ENCODE measurements at places on chromosomes 12 and 14.
A peak's percentile ranks its signal among the peaks of the same experiment; 100 is the strongest.

DNA sequence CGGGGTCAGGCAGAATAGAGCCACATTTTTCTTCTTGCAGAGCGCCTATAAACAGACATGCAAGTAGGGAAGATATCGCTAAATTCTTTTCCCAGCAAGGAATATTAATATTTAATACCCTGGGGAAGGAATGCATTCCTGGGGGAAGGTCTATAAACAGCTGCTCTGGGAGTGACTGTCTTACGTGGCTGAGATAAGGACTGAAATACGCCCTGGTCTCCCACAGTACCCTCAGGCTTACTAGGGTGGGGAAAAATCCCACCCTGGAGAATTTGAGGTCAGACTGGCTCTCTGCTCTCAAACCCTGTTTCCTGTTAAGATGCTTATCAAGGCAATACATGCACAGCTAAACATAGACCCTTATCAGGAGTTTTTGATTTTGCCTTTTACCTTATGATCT lies 262.3 kb downstream of the CEP128 start:
- DNase-seq, result no peak

DNA sequence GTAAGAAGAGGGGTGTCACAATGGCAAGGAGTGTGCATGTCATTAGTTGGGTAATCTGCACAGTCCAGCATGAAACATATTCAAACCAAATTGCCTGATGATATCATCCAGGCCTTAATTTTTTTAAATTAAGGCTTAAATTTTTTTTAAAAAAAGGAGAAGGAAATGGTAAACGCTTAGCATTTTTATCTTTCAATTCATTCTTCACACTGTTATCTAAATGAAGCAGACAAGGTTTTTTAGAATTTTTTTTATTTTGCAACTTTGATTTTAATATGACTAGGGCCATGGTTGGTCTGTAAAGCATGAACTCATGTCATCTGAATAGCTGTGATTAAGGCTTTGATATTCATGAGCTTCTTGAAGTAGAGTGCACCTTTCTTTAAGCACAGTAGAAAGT lies 362.5 kb downstream of the SYT1 start:
- DNase-seq, result no peak

DNA sequence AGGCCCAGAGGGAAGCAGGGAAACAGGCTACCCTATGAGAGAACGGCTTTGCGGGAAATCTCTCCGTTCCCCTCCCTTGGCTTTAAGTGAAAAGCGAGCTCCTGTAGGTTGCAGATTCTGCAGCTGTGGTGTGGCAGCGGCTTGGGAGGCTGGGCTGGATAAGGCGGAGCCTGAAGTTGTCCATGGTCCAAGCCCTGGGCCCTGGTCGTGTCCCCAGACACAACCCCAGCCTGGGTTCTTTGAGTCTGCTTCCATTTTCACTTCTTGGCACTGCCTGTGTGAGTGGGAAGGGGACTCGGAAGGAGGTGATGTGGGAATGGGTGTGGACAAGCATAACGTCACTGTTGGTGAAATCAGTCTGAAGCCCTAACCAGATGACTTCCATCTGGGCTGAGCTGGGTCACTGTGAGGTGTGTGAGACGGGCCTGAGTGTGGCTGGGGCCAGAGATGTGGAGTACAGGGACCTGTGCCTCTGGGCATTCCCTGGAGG lies 43.0 kb upstream of the CTDSP2 start:
- DNase-seq, result peak; percentile 84

DNA sequence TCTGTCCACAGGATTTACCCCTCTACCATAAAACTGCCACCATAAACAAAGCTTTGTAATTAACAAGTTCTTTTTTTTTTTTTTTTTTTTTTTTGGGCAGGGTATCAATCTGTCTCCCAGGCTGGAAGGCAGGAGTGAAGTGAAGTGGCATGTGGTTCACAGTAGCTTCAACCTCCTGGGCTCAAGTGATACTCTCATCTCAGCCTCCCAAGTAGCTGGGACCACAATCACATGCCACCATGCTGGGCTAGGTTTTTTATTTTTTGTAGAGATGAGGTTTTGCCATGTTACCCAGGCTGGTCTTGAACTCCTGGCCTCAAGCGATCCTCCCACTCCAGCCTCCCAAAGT lies 61.1 kb upstream of the NUDT4 start:
- no peak for DNase-seq

- DNase-seq, result no peak
Observed at GRCh38 chr12:52791271-52792184, 4.4 kb downstream of the KRT3 start.

GRCh38 chr14:64828071-64828470 lies 51.6 kb downstream of the SPTB start:
- no peak for DNase-seq

DNA sequence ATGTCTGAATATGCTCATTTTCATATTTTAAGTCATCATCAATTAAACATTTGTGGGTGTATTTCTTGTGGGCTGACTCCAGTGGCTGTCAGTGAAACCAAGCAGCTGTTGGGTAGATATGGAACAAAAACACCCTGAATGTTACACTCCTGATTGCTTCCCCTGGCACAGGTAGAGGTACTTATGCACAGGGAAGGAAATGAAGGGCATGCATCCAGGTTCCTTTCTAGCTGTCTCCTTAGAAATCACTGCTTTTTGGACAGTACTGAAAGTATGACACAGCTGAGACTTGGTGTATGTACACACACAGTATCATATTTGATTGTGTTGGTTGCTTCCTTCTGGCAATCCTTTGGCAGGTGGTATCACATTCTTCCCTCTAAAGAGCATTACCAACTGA lies 1006.7 kb downstream of the DIO2 start:
- no peak for DNase-seq

All from GM03348 (cell line).